ENCODE measurements at places on chromosomes 12 and 14. TPM values are rescaled to one million over a fixed set of nuclear protein-coding genes. Genes with fewer than 3 reads are reported as not detected.

PRKCH gene
- 6.9 TPM for total RNA-seq

CLEC9A gene
- total RNA-seq = not detected

SLC25A47 gene
- total RNA-seq = not detected

B3GNT4 gene
- total RNA-seq = 0.58 TPM

DNA sequence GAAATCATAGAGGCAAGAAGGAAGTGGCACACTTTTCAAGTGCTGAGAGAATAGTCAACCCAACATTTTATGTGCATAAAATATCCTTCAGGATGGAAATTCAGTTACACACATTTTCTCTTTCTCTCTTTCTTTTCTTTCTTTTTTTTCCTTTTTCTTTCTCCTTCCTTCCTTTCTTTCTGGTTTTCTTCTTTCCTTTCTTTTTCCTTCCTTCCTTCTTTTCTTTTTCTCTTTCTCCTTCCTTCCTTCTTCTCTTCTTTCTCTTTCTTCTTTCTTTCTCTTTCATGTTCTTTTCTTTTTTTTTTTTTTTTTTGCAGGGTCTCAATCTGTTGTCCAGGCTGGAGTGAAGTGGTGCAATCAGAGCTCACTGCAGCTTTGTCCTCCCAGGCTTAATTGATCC, 38.7 kb upstream of the OR5AU1 start:
- no peak for DNase-seq

DNA sequence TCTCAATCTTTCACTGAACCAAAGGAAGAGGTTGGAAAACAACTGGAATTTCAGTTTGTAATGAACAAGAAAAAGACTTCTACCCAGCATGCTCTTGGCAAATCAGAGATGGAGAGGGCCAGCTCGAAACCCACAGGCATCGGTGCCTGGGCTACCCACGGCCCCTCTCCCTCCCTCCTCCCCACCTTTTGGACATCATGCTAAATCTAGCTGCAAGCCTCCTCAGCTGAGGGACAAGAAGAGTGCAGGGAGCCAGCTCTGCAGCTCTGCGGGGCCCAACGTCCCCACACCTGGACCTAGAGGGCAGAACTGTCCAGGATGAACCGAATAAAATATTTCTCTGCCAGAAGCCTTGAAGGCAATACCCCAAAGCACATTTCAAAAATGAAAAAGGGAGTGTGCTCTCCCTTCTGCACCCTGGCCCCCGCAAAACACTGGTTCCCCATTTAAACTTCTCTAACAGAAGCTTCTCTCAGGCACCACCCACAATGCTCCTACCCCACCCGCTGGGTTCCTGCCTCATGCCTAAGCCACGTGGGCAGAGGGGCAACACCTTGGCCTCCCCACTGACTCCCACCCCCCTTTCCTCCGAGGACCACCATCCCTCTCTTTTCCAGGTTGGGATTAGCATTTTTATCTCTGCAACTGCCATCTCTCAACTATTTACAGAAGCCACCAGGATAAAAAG, 8.2 kb downstream of the CAMKK2 start:
- DNase-seq = no peak

- no peak for DNase-seq
Measured at GRCh38 chr14:40697231-40697630, 909.4 kb upstream of the LRFN5 start.

- DNase-seq = no peak
Measured at GRCh38 chr12:95181103-95181502, 36.2 kb downstream of the FGD6 start.

DNA sequence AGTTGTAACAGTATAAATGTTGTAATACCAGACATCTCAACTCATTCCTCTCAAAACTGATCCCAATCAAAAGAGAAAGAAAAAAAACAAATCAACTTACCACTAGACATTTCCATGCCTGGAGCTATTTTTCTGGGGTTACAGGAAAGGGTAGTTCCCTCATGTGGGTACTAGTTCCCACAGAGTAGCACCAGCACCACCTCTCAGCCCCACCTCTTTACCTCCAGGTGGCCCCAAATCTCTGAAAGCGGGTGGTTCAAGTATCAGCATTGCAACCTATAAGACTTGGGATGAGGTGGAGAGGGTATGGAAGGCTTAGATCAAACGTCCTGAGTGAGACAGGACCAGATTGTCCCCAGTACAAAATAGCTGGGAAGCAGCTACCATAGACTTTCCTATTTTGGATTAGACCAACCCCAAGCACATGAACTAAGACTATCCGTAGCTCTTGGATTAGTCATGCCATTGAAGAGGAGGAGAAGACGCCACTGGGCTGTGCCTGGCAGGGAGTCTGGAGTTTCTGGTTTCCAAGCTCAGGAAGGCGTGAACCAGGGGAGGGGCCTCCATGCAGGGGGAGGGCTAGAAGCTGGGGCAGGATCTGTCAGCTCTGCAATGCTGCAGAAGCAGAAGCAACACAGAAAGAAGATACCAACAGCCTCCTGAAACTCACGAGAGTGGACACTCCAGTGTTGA, at the start of gene SLC39A2:
Gene SLC39A2, plus strand, starts transcription at position 620 of the 693 bp plus-strand sequence. CDS start 154 bp downstream, outside the sequence.
- no peak for DNase-seq
